ENCODE measurements at places on chromosomes 5 and 9.

DNA sequence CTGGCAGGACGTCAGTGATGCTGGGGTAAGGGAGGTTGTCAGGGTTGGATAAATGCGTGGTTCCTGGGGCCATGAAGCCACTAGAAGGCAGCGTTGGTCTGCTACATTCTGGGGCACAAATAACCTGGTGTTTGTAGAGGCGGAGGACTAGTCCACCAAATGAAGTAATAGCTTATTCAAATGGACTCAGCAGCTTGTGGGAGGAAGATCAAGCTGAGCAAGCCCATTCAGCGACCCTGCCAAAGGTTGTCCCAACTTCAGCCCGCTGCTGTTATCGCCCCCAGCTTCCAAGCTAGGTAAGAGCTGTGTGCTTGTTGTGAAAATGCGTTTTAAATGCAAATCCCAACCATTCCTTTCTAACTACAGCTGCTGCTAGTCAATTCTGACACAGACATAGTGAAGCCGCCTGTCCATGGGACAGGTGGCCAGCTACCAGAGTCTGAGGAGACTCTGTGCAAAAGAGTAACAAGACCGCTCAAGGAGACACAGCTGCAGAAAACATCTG, 7.6 kb upstream of the FAM240B start:
- H3K4me3 ChIP-seq: no peak overlapping the region
- no peaks in the 10 kb centered on the region for H3K4me1 ChIP-seq
- no peaks in the 10 kb centered on the region for H3K36me3 ChIP-seq

DNA sequence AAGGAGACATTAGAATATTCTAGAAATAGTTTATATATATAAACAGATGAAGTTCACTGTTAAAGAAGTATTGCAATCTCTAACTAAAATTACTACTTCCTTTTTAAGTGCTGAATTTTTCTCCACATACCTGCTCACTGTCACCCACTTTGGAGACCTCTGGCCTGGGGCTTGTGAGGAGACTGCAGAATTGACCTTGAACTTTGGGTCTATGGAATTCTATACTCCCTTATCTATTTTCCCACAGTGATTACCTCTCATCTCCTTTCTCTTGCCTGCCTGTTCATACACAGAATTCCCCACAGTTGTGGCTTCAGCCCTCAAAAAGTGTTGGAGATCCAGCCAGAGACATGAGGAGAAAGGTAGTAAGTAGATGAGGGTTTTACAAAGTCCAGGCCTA, 45.4 kb downstream of the LARP1 start:
- no peak overlapping the region for H3K4me3 ChIP-seq
- no peak for DNase-seq
- no peaks in the 10 kb centered on the region for H3K27me3 ChIP-seq
- peaks cover 5% of the 10 kb centered on the region for H3K4me1 ChIP-seq
- peaks cover 75% of the 10 kb centered on the region for H3K36me3 ChIP-seq
- H3K27ac ChIP-seq: peak overlapping the region; percentile 58

DNA sequence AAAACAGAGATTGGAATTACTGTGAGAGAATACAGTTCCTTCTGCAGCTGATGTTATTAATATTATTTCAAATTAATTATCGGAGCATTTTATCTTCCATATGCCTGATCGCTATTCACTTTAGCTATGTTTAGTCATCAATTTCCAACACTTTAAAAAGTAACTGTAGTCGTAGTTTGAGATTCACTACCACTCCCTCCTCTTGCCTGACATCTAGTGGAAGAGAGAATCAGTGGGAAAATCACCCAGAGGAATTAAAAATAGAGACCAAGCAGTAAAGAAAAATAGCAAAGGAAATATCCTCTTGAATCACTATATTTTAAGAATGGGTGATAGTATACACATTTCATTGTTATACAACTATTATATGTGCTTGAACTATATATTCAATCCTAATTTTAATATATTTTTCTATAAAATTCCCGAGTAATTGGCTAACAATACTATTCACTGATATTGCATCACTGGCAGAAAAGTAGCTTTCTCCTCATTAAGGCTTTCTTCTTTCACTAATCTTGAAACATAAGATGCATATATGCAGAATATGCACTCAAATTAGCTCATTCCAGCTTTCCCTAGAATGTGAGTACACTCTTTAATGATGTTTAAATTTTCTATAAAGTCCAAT, 708.7 kb downstream of the CDH9 start:
- H3K4me3 ChIP-seq: no peak overlapping the region
- no peak overlapping the region for H3K27ac ChIP-seq
- no peaks in the 10 kb centered on the region for H3K27me3 ChIP-seq
- DNase-seq: no peak
- no peaks in the 10 kb centered on the region for H3K36me3 ChIP-seq

DNA sequence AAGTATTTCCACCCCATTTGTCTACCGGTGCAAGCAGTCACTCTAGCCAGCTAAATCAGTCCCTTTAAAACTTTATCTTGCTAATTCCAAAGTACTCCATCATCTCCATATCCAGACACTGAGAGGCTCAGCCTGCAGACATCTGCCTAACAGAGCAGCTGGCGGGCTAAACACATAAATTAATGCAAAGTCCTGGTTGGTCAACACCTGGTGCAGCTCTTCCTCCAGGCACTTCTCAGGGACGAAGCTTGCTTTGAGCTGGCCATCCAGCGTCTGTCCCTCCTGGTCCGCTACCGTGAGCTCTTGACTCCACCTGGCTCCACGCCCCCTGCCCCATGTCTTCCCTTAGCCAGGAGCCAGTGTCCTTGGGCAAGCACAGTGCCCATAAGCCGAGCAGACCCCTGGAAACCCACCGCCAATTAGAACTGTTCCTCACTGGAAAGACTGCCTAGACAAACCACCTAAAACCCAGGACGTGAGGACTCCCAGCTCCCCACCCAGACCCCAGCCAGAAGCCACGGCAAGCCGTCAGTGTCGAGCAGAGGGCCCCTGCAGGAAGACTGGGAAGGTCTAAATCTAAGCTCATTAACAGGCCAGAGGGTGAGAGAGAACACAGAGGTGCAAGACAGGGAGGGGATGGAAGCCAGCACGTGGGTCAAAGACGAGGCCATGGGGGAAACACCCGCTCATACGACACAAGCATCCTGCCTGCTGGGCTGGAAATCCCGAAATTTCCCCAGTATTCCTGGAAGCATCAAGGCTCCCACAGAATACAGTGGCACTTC, 120.0 kb downstream of the COL23A1 start:
- no peak overlapping the region for H3K27ac ChIP-seq
- H3K4me3 ChIP-seq: no peak overlapping the region
- no peak for DNase-seq
- peaks cover 40% of the 10 kb centered on the region for H3K27me3 ChIP-seq
- H3K4me1 ChIP-seq: no peaks in the 10 kb centered on the region

DNA sequence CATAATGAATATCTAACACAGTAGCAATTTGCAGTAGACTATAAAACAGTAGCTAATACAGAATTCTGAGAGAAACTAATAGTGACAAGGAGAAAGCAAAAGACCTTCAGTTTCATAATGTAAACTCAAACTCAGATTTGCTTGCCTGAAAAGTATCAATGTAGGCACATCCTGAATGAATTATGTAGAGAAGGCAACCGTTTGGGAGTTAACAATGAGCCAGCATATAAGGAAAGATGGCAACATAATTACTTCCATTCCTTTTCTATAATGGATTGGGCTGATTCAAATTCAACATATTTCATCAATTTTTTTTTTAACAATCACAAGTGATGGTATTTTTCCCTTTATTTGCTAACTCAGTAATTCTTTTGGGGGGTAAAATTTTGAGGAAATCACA, 261.6 kb downstream of the SEMA5A start:
- H3K27ac ChIP-seq: no peak overlapping the region
- no peaks in the 10 kb centered on the region for H3K27me3 ChIP-seq
- H3K36me3 ChIP-seq: peaks cover 4% of the 10 kb centered on the region
- H3K4me3 ChIP-seq: no peak overlapping the region
- DNase-seq: no peak

Measured in central memory CD8-positive, alpha-beta T cell (primary cell).